ENCODE measurements at places on chromosomes 5 and 9.
A peak's percentile ranks its signal among the peaks of the same experiment; 100 is the strongest.

GRCh38 chr9:752201-752600, 89.3 kb upstream of the DMRT1 start:
- H3K4me1 ChIP-seq: peaks cover 10% of the 10 kb centered on the region
- no peaks in the 10 kb centered on the region for H3K36me3 ChIP-seq
- H3K27ac ChIP-seq: peak overlapping the region; percentile 77

GRCh38 chr5:140042393-140042642, 781 bp downstream of the NRG2 start:
- H3K4me3 ChIP-seq: peak overlapping the region; percentile 73
- peak overlapping the region; percentile 67 for H3K27ac ChIP-seq
- no peak for DNase-seq
- H3K36me3 ChIP-seq: no peaks in the 10 kb centered on the region
- peaks cover 4% of the 10 kb centered on the region for H3K4me1 ChIP-seq
- H3K27me3 ChIP-seq: no peaks in the 10 kb centered on the region

GRCh38 chr5:128913551-128913950, 51.7 kb upstream of the SLC27A6 start:
- no peak overlapping the region for H3K27ac ChIP-seq
- no peaks in the 10 kb centered on the region for H3K4me1 ChIP-seq
- no peaks in the 10 kb centered on the region for H3K36me3 ChIP-seq
- no peak for DNase-seq

DNA sequence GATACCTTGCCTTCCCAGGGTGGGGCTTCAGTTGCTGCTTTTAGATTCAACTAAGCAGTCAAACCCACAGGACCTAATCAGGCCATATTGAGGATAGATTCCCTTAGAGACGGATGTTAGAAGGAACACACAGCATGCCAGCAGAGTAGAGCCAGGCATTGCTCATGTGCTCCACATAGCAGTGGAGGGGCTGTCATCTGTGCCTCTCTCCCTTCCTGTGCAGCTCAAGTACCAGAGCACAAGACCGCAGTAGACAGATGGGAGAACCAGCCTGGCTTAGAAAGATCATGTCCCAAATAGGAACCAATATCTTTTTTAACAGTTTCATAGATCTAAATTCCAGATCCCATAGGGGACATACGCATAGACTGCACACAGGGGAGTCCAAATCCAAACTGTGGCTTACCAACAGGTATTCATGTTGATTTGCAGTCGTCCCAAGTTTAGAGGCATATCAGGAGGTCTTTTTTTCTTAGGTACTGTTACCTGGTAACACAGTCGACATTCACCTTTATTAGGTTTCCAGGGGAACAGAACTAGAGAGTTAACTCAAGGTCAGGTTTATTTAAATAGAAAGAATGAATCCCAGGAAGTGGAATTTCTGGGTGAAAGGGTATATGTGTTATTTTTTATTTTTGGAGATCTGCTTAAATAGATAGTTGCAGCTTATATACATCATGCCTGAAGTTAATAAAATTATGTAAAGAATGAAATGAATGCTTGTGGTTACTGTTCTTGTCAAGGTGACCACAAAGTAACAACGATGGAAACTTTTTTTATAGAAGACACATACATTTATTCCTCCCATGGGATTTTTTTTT, 43.5 kb upstream of the PCAT7 start:
- no peaks in the 10 kb centered on the region for H3K4me1 ChIP-seq
- H3K36me3 ChIP-seq: no peaks in the 10 kb centered on the region
- H3K27ac ChIP-seq: no peak overlapping the region
- DNase-seq: no peak

GRCh38 chr5:171649075-171649401, 136.6 kb upstream of the SMIM23 start:
- no peak overlapping the region for H3K4me3 ChIP-seq
- H3K4me1 ChIP-seq: no peaks in the 10 kb centered on the region
- DNase-seq: no peak
- H3K36me3 ChIP-seq: no peaks in the 10 kb centered on the region
- no peaks in the 10 kb centered on the region for H3K27me3 ChIP-seq

DNA sequence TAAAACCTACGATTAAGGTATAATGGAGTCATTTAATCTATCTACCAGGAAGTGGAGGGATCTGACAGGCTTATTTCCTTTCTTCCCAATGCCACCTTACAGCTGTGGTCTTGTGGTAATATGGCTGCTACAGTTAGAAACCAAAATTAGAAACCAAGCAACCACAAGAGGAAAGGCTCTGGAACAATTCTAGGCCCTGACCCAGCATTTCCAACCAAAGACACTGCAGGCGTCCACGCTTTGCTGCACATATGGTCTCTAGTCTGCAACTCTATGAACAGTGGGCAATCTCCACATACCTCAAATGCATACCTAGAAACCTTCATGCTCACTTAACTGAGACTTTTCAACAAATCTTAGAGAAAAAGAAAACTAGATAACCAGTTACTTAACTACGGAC, 339.1 kb downstream of the NFIB start:
- H3K4me1 ChIP-seq: no peaks in the 10 kb centered on the region
- no peak for DNase-seq
- no peak overlapping the region for H3K27ac ChIP-seq
- no peaks in the 10 kb centered on the region for H3K27me3 ChIP-seq

GRCh38 chr9:96524045-96524444, 74.1 kb downstream of the HABP4 start:
- DNase-seq: no peak
- no peak overlapping the region for H3K27ac ChIP-seq
- no peak overlapping the region for H3K4me3 ChIP-seq
- no peaks in the 10 kb centered on the region for H3K36me3 ChIP-seq
- H3K27me3 ChIP-seq: no peaks in the 10 kb centered on the region
- H3K4me1 ChIP-seq: no peaks in the 10 kb centered on the region

GRCh38 chr9:104586496-104587180, 12.6 kb downstream of the OR13C5 start:
- H3K4me1 ChIP-seq: no peaks in the 10 kb centered on the region
- no peak for DNase-seq
- no peaks in the 10 kb centered on the region for H3K36me3 ChIP-seq
- peak overlapping the region; percentile 43 for H3K27ac ChIP-seq

DNA sequence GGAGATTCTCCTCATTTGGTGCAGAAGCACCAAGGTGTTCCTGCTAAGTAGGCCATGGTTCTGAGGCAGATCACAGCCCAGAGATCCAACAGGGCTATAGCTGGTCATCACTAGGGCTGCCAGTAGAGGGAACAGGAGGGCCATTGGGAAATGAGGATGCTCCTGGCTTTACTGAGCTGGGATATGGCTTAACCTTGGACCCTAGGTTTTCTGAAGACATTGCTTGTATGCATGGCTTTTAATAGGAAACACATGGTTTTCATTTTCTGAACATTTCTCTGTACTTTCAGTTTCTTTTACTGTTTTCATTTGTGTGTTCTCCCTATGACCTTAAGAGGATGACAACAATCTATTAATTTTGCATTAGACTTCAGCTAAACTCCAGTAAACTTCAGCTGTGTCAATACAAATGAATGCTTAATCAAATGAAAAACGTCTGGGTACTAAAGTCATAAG, at the start of gene IFNW1:
IFNW1 (minus strand) TSS at position 406 of the 456 bp plus-strand sequence; CDS start at position 144, 262 bp downstream.
- H3K4me3 ChIP-seq: no peak within 1 kb of the TSS
- H3K27ac ChIP-seq: no peak within 1 kb of the TSS
- no peak for DNase-seq
- no peaks in the 10 kb centered on the region for H3K4me1 ChIP-seq

GRCh38 chr5:40551496-40552491, 127.9 kb upstream of the PTGER4 start:
- no peak overlapping the region for H3K27ac ChIP-seq
- H3K27me3 ChIP-seq: no peaks in the 10 kb centered on the region
- DNase-seq: no peak
- no peaks in the 10 kb centered on the region for H3K36me3 ChIP-seq

DNA sequence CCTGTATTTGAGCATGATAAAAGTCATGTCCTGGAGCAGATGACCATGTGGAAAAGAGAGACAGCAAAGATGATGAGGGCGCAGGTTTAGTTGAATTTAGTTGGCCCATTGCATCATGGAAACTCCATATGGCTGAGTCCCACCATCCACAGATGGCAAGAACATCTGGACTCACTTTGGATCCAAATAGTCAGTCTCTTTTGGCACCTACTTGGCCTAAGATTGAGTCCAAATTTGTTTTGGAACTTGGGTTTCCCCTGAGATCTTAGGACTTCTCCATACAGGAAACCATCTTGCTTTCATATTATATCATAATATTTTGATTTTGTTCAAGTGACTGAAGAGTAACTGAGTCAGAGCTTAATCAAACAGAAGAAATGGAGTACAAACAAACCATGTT, 217.5 kb downstream of the DRD1 start:
- no peak for DNase-seq
- no peak overlapping the region for H3K4me3 ChIP-seq
- no peak overlapping the region for H3K27ac ChIP-seq
- no peaks in the 10 kb centered on the region for H3K27me3 ChIP-seq
- no peaks in the 10 kb centered on the region for H3K4me1 ChIP-seq

DNA sequence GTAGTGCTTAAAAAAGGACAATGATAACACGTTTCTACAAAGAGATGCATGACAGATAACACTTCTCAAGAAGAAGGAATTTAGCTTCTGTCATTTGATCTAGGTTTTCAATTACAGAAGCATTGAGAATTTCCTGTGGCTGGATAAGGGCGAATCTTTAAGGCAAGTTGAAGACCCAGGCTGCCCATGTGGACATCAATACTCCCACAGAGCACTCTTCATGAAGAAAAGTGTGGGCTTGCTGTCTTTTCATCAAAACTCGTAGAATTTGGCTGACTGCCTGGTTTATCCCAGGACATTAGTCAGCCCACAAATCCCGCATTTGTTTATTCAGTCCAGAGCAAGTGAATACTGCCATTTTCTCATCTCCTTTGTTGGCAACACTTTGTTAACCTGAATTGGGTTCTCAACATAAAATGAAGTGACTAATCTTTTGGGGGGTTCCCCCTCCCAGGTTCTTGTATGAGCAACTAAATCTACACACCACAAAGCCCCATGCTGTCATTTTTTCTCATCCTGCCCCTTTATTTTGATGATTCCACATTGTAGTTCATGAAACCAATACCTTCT, 43.4 kb upstream of the CDKN2B start:
- H3K27me3 ChIP-seq: no peaks in the 10 kb centered on the region
- no peaks in the 10 kb centered on the region for H3K4me1 ChIP-seq
- no peaks in the 10 kb centered on the region for H3K36me3 ChIP-seq
- H3K27ac ChIP-seq: no peak overlapping the region
- H3K4me3 ChIP-seq: no peak overlapping the region
- no peak for DNase-seq

- H3K36me3 ChIP-seq: no peaks in the 10 kb centered on the region
- no peaks in the 10 kb centered on the region for H3K27me3 ChIP-seq
- no peak for DNase-seq
- no peak overlapping the region for H3K27ac ChIP-seq
- no peaks in the 10 kb centered on the region for H3K4me1 ChIP-seq
- no peak overlapping the region for H3K4me3 ChIP-seq
Observed at GRCh38 chr5:143373076-143373475, 30.4 kb downstream of the NR3C1 start.

DNA sequence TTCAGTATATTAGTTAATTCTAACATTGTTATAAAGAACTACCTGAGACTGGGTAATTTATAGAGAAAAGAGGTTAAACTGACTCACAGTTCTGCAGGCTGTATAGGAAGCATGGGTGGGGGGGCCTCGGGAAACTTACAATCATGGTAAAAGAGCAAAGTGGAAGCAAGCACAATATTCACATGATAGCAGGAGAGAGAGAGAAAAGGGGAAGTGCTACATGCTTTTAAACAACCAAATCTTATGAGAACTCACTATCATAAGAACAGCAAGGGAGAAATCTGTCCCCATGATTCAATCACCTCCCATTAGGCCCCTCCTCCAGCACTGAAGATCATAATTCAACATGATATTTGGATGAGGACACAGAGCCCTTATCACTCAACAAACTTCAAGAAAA, 324.9 kb downstream of the ZNF608 start:
- no peaks in the 10 kb centered on the region for H3K36me3 ChIP-seq
- no peak for DNase-seq
- no peak overlapping the region for H3K4me3 ChIP-seq
- no peaks in the 10 kb centered on the region for H3K4me1 ChIP-seq
- no peak overlapping the region for H3K27ac ChIP-seq

GRCh38 chr5:147753765-147754164, 28.8 kb downstream of the JAKMIP2 start:
- no peaks in the 10 kb centered on the region for H3K36me3 ChIP-seq
- H3K27me3 ChIP-seq: no peaks in the 10 kb centered on the region
- H3K27ac ChIP-seq: no peak overlapping the region

DNA sequence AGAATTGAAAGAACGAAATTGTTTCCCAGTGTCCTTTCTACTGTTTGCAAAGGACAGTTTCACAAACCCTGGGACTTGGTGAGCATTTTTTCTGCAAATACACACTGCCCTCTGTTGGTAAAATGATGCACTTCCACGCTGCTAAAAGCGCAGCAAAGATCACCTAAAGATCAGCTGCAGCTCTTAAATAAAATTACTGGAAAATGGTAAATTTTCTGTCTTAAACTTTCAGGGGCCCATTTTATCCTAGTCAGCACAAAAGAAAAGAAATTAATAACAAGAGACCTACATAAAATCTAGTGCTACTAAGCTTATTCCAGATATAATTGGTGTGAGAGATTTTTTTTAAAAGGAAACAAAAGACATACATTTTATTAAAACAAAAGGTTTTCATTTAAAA, 566.0 kb downstream of the CAAP1 start:
- no peak overlapping the region for H3K27ac ChIP-seq
- H3K27me3 ChIP-seq: no peaks in the 10 kb centered on the region
- H3K4me3 ChIP-seq: no peak overlapping the region
- no peaks in the 10 kb centered on the region for H3K4me1 ChIP-seq

- no peak overlapping the region for H3K4me3 ChIP-seq
- no peaks in the 10 kb centered on the region for H3K4me1 ChIP-seq
- no peak for DNase-seq
- no peaks in the 10 kb centered on the region for H3K36me3 ChIP-seq
- H3K27me3 ChIP-seq: no peaks in the 10 kb centered on the region
- no peak overlapping the region for H3K27ac ChIP-seq
Observed at GRCh38 chr9:98360176-98360708, 104.8 kb upstream of the TBC1D2 start.

GRCh38 chr5:89117124-89117644, 234.2 kb upstream of the MEF2C start:
- no peak overlapping the region for H3K4me3 ChIP-seq
- H3K36me3 ChIP-seq: no peaks in the 10 kb centered on the region
- no peaks in the 10 kb centered on the region for H3K27me3 ChIP-seq
- H3K4me1 ChIP-seq: no peaks in the 10 kb centered on the region
- DNase-seq: no peak
- no peak overlapping the region for H3K27ac ChIP-seq

- H3K36me3 ChIP-seq: no peaks in the 10 kb centered on the region
- H3K27me3 ChIP-seq: no peaks in the 10 kb centered on the region
- H3K4me1 ChIP-seq: no peaks in the 10 kb centered on the region
- no peak overlapping the region for H3K27ac ChIP-seq
- H3K4me3 ChIP-seq: no peak overlapping the region
Observed at GRCh38 chr9:92180669-92181181, 65.5 kb upstream of the SPTLC1 start.

GRCh38 chr5:2895876-2896275, 144.4 kb upstream of the IRX2 start:
- H3K36me3 ChIP-seq: no peaks in the 10 kb centered on the region
- no peak overlapping the region for H3K4me3 ChIP-seq
- H3K27ac ChIP-seq: no peak overlapping the region
- H3K4me1 ChIP-seq: no peaks in the 10 kb centered on the region
